ENCODE measurements at places on chromosomes 5 and 9.

- no peaks in the 10 kb centered on the region for H3K36me3 ChIP-seq
- no peaks in the 10 kb centered on the region for H3K4me1 ChIP-seq
- no peak for DNase-seq
- no peak overlapping the region for H3K27ac ChIP-seq
- no peaks in the 10 kb centered on the region for H3K27me3 ChIP-seq
- no peak overlapping the region for H3K4me3 ChIP-seq
These were observed 1021.2 kb downstream of the NR2F1-AS1 start for GRCh38 chr5:92559781-92560180.

DNA sequence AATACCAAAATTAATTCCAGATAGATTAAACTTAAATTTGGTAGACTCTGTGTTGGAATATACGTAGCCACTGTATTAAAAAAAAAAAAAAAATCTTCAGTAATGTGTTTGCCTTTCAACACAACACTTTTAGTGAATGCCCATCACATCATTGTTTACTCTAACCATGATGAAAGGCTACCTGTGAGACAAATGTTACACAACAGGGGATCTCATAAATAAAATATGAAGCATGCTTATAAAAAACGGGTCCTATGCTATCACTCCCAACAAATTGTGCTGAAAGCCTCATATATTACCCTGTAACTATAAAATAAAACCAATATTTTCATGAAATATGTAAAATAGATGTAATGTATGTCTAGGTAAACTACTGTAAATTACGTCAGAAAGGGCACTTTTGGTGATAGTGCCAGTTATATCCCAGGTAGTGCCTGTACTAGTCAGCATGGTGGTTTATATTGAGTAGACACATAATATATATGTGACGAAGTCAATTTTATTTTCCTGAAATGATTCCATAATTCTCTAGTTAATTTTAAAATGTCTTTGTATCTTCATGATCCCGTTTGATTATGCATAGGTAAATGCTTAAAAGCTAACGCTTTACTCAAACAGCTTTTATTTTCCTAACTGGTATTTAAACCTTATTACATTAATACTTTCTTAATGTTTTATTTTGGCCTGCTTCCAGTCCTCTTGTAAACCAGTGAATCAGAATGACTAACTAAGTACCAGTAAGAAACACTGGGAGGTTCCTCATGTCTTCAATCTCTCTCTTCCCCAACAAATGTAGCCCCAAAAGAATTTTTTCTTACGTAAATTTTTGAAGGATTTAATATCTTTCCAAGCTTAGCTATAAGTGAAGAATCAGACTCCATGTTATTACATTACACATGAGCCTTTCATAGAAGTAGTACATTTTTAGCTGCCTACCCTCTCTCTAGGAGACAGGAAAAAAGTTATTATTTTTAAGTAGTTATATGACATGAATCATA lies 420.3 kb downstream of the GABRG2 start:
- no peak overlapping the region for H3K27ac ChIP-seq
- no peak overlapping the region for H3K4me3 ChIP-seq
- no peaks in the 10 kb centered on the region for H3K27me3 ChIP-seq
- no peak for DNase-seq
- no peaks in the 10 kb centered on the region for H3K4me1 ChIP-seq

DNA sequence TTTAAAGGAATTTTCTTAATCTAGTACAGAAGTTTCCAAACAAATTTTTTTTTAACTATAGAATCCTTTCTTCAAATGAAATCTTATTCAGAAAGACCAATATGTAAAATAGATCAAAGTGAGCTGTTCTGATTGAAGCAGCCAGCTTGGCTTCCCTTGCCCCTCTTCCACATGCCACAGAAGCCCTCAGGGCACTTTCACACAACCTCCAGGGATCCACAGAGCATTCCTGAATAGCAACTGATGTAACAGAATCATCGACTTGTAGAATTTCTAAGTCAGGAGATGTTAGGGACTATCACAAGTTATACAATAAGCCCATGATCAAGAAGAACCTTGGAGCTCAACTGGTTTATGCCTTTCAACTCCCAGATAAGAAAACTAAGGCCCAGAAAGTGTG lies 427.8 kb upstream of the C9orf72 start:
- no peak overlapping the region for H3K27ac ChIP-seq
- no peak overlapping the region for H3K4me3 ChIP-seq

- H3K27me3 ChIP-seq: no peaks in the 10 kb centered on the region
- no peaks in the 10 kb centered on the region for H3K4me1 ChIP-seq
- no peak for DNase-seq
These were observed 90.2 kb downstream of the TARS1 start for GRCh38 chr5:33531037-33531298.

- H3K27ac ChIP-seq: no peak overlapping the region
- H3K4me3 ChIP-seq: no peak overlapping the region
- DNase-seq: no peak
These were observed 113.8 kb downstream of the MEF2C start for GRCh38 chr5:88769165-88769564.

GRCh38 chr5:77427998-77428397 lies 64.1 kb downstream of the WDR41 start:
- no peak overlapping the region for H3K27ac ChIP-seq
- no peak overlapping the region for H3K4me3 ChIP-seq
- H3K4me1 ChIP-seq: no peaks in the 10 kb centered on the region
- no peaks in the 10 kb centered on the region for H3K27me3 ChIP-seq

DNA sequence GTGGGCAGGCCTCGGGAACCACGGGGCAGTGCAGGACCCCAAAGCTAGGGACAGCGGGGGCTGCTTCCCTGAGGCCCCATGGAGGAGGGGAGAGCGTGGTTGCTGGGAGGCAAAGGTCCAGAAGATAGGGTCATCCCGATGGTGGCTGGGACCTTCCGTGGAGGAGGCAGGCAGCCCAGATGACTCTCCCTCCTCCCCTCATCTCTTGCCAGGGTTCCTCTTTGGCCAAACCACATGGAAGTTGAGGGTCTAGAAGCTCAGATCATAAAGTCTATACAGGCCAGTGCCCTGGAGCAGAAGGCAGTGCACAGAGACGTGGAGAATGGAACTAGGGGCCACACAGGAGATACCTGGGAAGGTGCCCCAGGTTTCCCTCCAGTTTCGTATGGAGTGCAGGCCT lies 22.6 kb downstream of the DAB2IP start:
- H3K27ac ChIP-seq: no peak overlapping the region
- no peak for DNase-seq
- peaks cover 11% of the 10 kb centered on the region for H3K4me1 ChIP-seq

- H3K4me3 ChIP-seq: peak overlapping the region; percentile 75
- H3K27ac ChIP-seq: no peak overlapping the region
- no peak for DNase-seq
- no peaks in the 10 kb centered on the region for H3K4me1 ChIP-seq
These were observed 592 bp downstream of the UBAP2 start for GRCh38 chr9:34047864-34048726.

DNA sequence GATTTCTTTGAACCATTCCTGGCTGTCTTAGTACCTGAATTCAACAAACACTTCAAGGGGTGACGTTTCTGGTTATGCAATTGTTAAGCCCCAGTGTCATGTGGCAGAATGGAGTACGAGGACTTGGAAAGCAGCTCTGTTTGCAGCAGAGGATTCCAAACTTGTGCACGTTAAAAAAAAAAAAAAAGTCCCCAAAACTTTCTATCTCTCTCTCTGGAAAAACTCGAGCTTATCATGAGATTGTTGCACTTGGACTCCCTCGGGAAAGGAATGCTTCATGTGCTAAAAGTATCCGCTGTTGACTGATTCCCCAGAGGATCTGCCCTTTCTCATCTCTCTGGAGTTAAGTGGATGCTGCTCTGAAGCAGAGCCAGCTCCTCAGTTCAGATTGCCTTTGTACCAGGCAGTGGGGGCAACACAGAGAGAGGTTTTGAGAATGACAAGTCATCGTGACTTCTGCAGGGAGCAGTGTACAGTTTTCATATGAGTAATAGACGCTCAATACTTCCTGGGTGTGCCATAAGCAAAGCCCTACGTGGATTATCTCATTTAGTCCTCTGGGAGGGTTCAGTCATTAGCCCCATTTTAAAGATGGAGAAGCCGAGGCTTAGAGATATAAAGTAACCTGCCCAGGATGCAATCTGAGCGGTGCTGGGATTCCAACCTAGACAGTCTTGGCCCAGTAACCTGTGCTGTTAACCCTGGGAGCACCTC lies 28.1 kb downstream of the TMOD1 start:
- H3K27me3 ChIP-seq: no peaks in the 10 kb centered on the region
- no peak overlapping the region for H3K4me3 ChIP-seq
- H3K27ac ChIP-seq: no peak overlapping the region

GRCh38 chr5:159765135-159765433 lies 151.2 kb upstream of the ADRA1B start:
- H3K27me3 ChIP-seq: no peaks in the 10 kb centered on the region
- H3K36me3 ChIP-seq: no peaks in the 10 kb centered on the region
- peaks cover 6% of the 10 kb centered on the region for H3K4me1 ChIP-seq
- H3K27ac ChIP-seq: no peak overlapping the region

- H3K4me1 ChIP-seq: no peaks in the 10 kb centered on the region
- no peak overlapping the region for H3K4me3 ChIP-seq
- no peaks in the 10 kb centered on the region for H3K36me3 ChIP-seq
- DNase-seq: no peak
These were observed 27.0 kb downstream of the ALDH1A1 start for GRCh38 chr9:72925891-72926290.

DNA sequence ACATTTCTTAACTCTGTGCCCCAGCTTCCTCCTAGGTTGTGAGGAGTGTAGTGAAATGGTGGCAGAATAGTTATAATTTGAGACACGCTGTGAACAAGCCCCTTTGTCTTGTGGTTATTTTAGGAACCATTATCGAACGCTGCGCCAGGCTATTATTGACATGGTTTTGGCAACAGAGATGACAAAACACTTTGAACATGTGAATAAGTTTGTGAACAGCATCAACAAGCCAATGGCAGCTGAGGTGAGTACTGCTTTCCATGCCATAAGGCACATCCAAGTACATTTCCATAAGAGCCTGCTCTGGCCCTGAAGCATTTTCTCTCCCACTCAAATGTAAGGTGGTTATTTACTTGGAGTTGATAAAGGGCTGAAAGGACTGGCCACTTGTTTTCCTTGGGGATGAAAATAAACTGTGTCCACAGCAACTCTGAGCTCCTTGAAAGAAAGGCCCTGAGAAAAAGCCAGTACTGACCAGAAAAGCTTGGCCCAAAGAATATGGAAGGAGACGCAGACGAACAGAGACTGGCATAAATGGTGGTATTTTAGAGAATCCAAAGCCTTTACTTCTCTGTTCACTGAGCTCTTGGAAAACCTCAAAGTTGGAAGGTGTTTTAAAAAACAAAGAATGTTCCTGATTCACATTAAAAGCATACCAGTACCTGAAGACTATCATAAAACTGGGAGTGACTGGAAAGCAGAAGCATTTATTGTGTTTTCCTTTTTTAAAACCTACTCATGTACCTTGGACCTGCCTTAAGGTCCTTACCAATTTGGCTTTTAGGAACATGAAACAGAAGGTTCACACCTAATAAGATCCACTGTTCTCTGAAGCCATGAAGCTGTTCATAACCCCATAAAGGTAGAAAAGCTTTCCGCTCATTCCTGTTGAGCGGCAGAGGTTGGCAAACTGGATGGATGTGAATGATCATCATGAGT lies 72.2 kb downstream of the WDR41 start:
- DNase-seq: no peak
- no peak overlapping the region for H3K4me3 ChIP-seq
- H3K4me1 ChIP-seq: peaks cover 2% of the 10 kb centered on the region
- H3K27me3 ChIP-seq: no peaks in the 10 kb centered on the region

DNA sequence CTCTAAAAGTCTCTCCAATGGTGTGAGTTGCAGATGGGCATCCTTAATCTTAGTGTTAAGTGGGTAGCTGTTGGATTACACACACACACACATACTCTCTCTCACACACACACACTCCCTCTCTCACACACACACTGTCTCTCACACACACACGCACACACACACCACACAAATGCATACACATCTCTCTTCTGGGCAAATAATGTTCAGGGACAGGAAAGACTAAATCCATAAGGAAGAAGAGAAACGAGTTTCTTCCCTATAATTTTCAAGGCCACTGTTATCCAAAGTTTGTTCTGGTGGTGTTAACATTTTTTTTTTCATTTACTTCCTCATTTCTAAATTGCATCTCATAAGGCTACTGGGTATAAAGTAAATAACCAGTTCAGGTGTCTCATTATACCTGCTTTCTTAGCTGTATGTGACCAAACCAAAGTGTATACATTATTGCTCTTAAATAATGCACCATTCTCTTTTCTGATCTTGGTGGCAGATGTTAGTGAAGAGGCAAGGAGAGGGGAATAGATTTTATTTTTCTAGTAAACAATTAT lies 22.5 kb upstream of the CCNH start:
- no peaks in the 10 kb centered on the region for H3K4me1 ChIP-seq
- H3K27me3 ChIP-seq: no peaks in the 10 kb centered on the region
- no peak overlapping the region for H3K4me3 ChIP-seq
- H3K27ac ChIP-seq: no peak overlapping the region

- no peaks in the 10 kb centered on the region for H3K36me3 ChIP-seq
- no peaks in the 10 kb centered on the region for H3K4me1 ChIP-seq
- DNase-seq: no peak
- no peak overlapping the region for H3K4me3 ChIP-seq
These were observed 50.1 kb downstream of the LIFR start for GRCh38 chr5:38506302-38506701.

GRCh38 chr9:19181561-19181960 lies 48.9 kb upstream of the DENND4C start:
- H3K27ac ChIP-seq: no peak overlapping the region
- no peaks in the 10 kb centered on the region for H3K4me1 ChIP-seq
- H3K27me3 ChIP-seq: no peaks in the 10 kb centered on the region
- no peaks in the 10 kb centered on the region for H3K36me3 ChIP-seq
- no peak overlapping the region for H3K4me3 ChIP-seq

DNA sequence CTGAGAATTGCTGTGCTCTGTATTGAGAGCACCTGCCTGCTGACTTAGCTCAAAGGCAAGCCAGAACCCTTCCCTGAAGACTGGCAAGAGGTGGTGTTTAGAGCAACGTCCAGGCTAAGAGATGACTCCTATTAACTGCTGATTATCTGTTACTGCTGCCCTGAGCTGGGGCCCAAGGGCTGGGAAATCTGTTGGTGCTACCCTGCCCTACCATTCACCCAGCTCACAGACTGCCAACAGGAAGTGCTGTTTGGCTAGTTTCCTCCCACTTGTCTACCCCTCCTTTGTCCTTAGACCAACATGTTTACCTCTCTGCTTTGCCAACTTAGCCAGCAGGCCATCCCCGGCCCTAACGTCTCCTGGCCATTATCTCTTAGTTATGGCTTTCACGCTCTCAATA lies 6.9 kb downstream of the RAB24 start:
- peaks cover 42% of the 10 kb centered on the region for H3K36me3 ChIP-seq
- peaks cover 3% of the 10 kb centered on the region for H3K4me1 ChIP-seq
- no peak overlapping the region for H3K4me3 ChIP-seq
- H3K27me3 ChIP-seq: no peaks in the 10 kb centered on the region

GRCh38 chr9:125902831-125903512 lies 155.8 kb downstream of the PBX3 start:
- no peaks in the 10 kb centered on the region for H3K27me3 ChIP-seq
- no peak overlapping the region for H3K4me3 ChIP-seq
- peaks cover under 1% of the 10 kb centered on the region for H3K4me1 ChIP-seq
- no peaks in the 10 kb centered on the region for H3K36me3 ChIP-seq
- H3K27ac ChIP-seq: no peak overlapping the region
- DNase-seq: no peak

- peaks cover 5% of the 10 kb centered on the region for H3K36me3 ChIP-seq
- no peaks in the 10 kb centered on the region for H3K27me3 ChIP-seq
- no peak overlapping the region for H3K27ac ChIP-seq
These were observed 9.0 kb downstream of the COL27A1 start for GRCh38 chr9:114164191-114164794.

GRCh38 chr9:81772144-81772543 lies 82.8 kb upstream of the TLE1 start:
- no peaks in the 10 kb centered on the region for H3K36me3 ChIP-seq
- H3K27ac ChIP-seq: no peak overlapping the region
- H3K27me3 ChIP-seq: no peaks in the 10 kb centered on the region
- no peaks in the 10 kb centered on the region for H3K4me1 ChIP-seq

All from iPS DF 6.9 (cell line).